Activated naive CD4-positive, alpha-beta T cell treated with anti-CD3 and anti-CD28 coated beads, Interleukin-2, amount 50 U/mL, for 72 hours (primary cell): ENCODE measurements at places on chromosomes 12 and 14.

GRCh38 chr14:24189059-24189375, 401 bp upstream of the IPO4 start:
- no peak for DNase-seq

DNA sequence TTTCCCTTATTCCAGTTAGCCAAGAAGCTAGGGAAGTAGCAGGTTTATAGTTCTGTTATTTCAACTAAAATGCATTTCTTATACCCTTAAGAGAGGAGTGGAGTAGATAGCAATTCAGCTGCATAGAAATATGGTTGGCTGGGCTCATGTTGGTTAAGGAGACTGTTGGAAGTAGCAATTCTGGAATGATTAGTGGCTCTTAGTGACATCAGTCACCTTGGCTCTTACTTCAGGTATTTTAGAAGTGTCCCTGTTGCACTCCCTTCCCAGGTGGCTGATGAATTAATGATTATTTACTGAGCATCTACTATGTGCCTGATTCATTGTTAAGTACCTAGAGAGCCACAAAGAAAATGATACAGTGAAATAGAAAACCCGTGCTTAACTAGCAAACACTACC, 128.1 kb downstream of the MGST1 start:
- no peak for DNase-seq

- no peak for DNase-seq
Measured at GRCh38 chr12:65510007-65510406, 231.5 kb downstream of the MSRB3 start.

GRCh38 chr14:91496790-91497189, 13.3 kb downstream of the PPP4R3A start:
- DNase-seq: no peak

GRCh38 chr12:28278960-28279359, 88.7 kb downstream of the CCDC91 start:
- DNase-seq: no peak

DNA sequence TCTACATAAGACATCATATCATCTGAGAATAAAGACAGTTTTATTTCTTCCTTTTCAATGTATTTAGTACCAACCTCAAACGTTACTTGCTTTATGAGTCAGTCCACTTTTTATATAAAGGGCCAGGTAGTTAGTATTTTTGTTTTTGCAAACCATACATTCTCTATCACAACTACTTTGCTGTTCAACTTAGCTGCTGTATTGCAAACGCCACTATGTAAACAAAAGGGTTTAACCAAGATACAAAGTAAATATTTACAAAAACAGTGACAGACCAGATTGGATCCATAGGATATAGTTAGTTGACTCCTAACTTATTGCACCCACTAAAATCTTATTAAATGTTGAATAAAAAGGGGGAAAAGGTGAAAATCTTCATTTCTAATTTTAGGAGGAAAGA, 87.7 kb upstream of the FOXG1 start:
- DNase-seq: no peak

DNA sequence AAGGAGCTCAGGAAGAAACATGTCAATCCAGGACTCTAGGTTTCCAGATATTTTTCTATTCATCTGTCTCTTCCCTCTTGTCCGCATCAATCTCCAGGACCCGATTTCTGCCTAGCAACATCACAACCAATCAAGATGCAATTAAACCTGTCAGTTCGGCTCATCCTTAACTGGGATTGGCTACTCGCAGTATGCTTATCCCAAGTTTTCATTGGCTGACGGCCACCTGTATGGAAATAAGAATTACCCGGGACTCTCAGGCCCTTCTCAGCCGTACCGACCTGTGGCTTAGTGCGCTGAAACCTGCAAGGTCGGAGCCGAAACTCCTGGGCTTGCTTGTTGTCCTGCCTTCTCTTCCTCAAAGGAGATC, 20.4 kb upstream of the ATP5MC2 start:
- no peak for DNase-seq

GRCh38 chr12:107429006-107429705, 256.4 kb upstream of the PWP1 start:
- DNase-seq: no peak

GRCh38 chr12:108048686-108049085, 80.4 kb upstream of the WSCD2 start:
- no peak for DNase-seq
